Liver (tissue), 10 donors: ENCODE measurements at places on chromosomes 7 and 10.

GRCh38 chr7:150342121-150342408, 636 bp upstream of the RARRES2 start:
- no peak for DNase-seq

GRCh38 chr7:5754981-5755599, 26.4 kb downstream of the RNF216 start:
- no peak for DNase-seq

GRCh38 chr7:98283127-98283886, 1.8 kb downstream of the BRI3 start:
- no peak for DNase-seq

DNA sequence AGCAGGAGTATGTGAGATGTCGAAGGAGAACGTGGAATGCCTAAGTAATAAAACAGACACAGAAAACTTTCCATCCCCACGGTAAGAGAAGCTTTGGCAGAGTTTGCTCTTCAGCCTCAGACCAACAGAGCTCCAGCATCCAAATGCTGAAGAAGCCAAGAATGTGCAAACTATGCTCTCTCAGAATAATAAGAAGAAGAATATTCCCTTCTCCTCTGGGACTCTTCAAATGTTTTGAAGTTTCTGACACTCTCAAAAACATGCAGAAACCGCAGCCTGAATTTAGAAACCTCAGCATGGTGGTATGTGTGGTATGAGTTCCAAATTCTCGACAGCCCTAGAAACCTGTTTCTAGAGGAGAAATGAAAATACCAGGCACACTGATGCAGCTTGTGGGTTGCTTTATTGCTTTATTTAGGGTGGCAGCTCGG, 113.3 kb downstream of the KCNMA1 start:
- DNase-seq = no peak
